Fibroblast of lung (primary cell): ENCODE measurements at places on chromosomes 11 and 22. TPM values are rescaled to one million over a fixed set of nuclear protein-coding genes. Genes with fewer than 3 reads are reported as not detected.

LIF gene
- total RNA-seq = 3.6 and 11.2 TPM in 2 replicates

LDHAL6A gene
- total RNA-seq = not detected in 2 replicates

TEAD1 gene
- total RNA-seq = 65.0 and 121 TPM in 2 replicates

SSTR3 gene
- total RNA-seq = not detected in 2 replicates

BUD13 gene
- total RNA-seq = 12.7 and 14.9 TPM in 2 replicates

BEST1 gene
- 7.7 and 15.2 TPM in 2 replicates for total RNA-seq

PGM2L1 gene
- 3.1 and 4.1 TPM in 2 replicates for total RNA-seq

OR56A1 gene
- total RNA-seq = not detected in 2 replicates

LAYN gene
- 55.7 and 117 TPM in 2 replicates for total RNA-seq

OR2AG1 gene
- not detected in 2 replicates for total RNA-seq

SESN3 gene
- total RNA-seq = 41.1 and 60.1 TPM in 2 replicates

C11orf42 gene
- not detected in 2 replicates for total RNA-seq

FGF19 gene
- not detected in 2 replicates for total RNA-seq

TESMIN gene
- total RNA-seq = 0.26 and 2.0 TPM in 2 replicates

OR5L1 gene
- not detected in 2 replicates for total RNA-seq

SLC37A2 gene
- 0.26 and 0.83 TPM in 2 replicates for total RNA-seq

CASP4 gene
- 196 TPM in 2 replicates for total RNA-seq

KRTAP5-4 gene
- not detected in 2 replicates for total RNA-seq

OR51B2 gene
- not detected in 2 replicates for total RNA-seq

DDX10 gene
- total RNA-seq = 18.5 and 20.3 TPM in 2 replicates
